GM10248 (cell line): ENCODE measurements at places on chromosomes 16 and 17.

GRCh38 chr16:50440991-50441390 lies 72.2 kb upstream of the BRD7 start:
- no peak for DNase-seq

- DNase-seq: no peak
Observed at GRCh38 chr17:75637143-75637538, 3.9 kb downstream of the SMIM5 start.

DNA sequence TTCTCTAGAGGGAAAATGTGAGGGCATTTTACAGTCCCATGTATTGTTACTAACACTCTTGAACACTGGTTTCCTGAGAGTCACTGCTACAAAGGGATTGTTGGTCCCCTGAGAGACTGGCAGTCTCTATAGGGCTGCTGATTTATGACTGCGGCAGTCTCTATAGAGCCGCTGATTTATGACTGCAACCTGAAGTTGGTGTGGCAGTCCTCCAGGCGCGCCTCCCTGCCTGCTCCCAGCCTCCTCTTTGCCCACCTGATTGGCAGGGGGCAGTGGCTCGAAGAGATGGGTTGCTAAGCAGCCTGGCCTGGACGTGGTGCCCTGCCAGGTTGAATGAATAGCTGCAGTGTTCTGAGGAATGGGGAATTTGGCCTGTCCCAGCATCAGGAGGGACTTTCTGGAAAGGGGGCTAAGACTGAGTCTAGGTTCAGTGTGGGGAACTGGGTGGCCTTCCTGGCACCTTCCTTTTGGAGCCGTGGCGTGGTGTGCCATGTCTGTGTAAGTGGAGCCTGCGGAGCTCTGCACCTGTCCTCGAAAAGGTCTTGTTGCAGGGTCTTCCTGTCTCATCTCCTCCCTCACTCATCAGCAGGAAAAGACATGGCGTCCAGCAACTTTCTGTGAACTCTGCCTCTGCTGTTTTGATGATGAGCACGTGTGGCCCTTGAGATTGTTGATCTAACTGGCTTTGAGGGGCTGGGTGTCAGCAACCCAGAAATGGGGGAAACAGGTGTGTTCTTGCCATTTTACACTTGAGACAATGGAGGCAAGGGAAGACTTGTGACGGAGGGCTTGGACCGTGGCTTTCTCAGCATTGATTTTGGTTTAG lies 24.9 kb downstream of the SAP30BP start:
- no peak for DNase-seq

DNA sequence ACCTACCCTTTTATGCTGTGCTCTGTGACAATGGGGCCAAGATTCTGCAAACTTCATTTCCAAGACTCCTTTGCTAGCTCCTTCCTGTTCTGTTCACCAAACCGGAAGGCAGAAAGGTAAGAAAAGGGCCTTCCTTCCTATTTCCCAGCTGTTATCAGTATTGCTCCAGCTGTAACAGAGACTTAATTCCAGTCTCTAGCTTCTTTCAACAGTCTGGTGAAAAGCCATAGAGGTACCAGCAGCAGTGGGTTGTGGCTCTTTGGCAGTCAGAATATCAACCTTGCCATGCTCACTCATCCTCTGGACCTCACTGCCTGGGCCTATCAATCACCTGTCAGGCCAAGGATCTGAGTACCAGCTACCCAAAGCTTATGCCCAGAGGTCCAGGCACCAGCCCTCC lies 89.4 kb upstream of the C17orf78 start:
- no peak for DNase-seq

GRCh38 chr16:87233928-87234327 lies 83.3 kb downstream of the C16orf95 start:
- DNase-seq: no peak

DNA sequence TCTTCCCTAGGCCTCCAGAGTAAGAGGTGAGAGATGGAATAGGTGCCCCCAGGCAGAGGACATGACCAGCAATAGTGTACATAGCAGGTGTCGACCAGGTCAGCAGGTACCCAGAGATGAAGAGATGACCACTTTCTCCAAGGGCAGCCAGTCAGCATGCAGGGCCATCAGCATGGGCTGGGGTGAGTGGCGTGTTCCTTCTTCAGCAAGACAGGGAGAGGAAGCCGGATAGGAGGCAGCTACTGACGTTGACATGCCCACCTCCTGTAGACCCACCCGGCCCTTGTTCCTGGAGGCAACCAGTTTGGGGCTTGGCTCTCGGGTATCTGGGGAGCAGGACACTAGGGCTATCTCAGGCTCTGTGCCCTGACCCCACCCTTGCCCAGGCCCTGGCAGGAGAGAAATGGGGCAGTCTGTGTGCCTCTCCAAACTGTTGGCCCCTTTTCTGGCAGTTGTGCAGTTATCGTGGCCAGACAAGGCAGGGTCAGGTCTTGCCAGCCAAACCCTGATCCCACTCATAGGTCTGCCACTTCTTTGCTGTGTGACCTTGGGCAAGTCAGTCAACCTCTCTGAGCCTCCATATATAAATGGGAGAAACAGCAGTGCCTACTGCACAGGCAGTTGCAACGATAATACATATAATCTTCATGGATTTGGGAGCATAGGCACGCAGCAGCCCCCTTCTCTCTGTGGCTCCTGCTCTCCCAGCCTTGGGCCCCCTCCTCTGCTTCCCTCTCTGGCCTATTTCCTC lies 1.4 kb upstream of the NDRG4 start:
- no peak for DNase-seq

GRCh38 chr17:59812139-59812538 lies 80.6 kb downstream of the TUBD1 start:
- DNase-seq: peak; percentile 32

- DNase-seq: no peak
Observed at GRCh38 chr16:52033992-52034391, 513.0 kb downstream of the TOX3 start.

DNA sequence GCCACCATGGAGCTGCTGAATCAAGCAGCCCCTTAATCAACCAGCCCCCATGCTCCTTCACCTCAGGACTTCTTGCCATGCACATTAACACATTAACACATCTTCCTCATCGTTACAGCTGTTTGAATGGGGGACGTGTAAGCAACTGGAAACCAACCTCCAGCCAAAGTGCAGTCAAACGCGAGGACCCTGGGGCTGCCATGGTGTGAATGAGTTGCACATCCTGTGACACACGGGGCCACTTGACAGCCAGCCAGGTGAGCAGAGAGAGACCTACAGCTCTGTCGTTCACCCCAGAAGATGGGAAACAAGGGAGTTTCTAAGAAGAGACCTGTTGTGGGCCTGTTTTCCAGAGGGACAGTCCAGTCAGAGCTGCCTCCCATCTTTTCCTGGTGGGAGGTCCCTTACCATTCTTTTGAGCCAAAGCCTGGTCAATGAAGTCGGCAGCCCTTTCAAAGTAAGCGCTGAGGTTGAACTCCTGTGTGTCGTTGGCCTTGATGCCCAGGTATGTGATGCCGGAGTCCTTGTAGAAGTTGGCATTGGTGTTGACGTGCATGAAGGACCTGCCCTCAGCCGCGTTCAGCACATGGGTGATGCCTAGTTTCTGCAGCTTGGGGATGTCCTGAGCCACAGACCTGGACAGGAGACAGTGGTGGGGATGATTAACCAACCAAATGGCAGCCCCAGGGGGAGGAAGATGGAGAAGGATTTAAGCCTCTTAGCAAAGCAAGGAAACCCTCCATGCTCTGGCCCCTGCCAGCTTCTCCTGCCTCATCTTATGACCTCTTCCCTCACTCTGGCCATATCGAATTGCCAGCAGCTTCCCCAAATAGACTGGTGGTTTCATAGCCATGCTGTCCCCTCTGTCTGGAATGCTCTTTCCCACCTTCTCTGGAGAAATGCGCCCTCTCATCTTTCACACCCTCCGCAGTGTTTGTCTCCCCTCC lies 4.2 kb downstream of the DUSP3 start:
- DNase-seq: no peak

- DNase-seq: peak; percentile 90
Observed at GRCh38 chr17:57130708-57131461, 45.8 kb downstream of the AKAP1 start.

DNA sequence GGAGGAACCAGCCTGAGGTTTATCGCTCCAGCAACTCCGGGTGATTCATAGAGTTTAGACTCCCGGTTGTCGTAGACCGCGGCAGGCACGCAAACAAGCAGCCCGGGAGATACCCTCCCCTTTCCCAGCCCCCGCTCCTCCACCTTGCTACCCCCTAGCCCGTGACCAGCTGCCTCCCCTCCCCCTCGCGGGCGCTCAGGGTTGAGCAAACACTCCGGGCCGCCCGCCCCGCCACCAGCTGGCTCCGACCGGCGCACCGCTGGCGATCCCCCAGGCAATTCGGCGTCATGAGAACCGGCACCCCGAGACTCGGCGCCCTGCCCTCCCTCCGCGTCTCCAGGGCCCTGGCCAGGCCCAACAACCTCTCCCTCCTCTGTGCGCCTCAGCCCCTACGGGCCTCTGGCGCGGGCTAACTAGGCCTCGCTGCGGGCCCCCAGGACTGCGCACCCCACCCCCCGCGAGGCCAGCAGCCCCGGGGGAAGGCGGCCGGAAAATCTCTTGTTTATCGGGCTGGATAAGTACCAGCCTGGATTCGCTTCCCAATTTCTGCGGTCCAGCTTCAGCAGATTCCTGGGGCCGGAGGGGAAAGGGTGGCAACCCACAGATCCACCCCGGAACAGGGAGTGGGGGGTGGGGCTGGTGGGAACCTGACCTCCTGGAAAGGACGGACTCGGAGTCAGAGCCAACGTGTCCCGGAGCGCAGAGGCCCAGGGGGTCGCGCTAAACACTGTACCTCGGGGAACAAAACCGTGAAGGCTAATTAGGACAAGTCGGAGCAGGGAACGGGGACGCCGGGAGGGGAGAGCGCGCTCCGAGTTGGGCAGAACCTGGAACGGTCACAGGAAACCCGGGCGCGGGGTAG lies 951 bp upstream of the GPRC5C start:
- peak; percentile 71 for DNase-seq

GRCh38 chr16:14140923-14141322 lies 69.8 kb downstream of the MRTFB start:
- DNase-seq: no peak

GRCh38 chr17:35740997-35741931 lies 9.8 kb downstream of the RASL10B start:
- no peak for DNase-seq

GRCh38 chr17:58096892-58097291 lies 13.7 kb downstream of the DYNLL2 start:
- DNase-seq: no peak

- DNase-seq: no peak
Observed at GRCh38 chr17:42833767-42834422, 698 bp downstream of the PSME3 start.

DNA sequence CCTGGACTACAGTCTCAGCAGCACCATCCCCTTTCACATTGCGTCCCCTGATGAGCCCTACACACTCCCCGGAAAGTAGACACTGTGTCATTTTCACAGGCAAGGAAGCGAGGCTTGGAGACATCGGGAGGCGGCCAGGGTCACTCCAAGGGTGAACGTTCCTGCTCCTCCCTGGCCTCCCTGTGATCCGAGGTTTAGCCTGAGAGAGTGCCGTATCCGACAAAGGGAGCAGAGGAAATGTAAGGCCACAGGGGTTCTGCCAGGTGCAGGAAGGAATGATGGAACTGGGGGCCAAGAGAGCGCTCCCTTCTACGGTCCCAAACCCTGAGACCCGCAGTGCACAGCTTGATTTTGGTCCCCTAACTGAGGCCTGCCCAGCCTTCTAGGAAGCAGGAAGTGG lies 8.0 kb upstream of the PIK3R6 start:
- DNase-seq: no peak

DNA sequence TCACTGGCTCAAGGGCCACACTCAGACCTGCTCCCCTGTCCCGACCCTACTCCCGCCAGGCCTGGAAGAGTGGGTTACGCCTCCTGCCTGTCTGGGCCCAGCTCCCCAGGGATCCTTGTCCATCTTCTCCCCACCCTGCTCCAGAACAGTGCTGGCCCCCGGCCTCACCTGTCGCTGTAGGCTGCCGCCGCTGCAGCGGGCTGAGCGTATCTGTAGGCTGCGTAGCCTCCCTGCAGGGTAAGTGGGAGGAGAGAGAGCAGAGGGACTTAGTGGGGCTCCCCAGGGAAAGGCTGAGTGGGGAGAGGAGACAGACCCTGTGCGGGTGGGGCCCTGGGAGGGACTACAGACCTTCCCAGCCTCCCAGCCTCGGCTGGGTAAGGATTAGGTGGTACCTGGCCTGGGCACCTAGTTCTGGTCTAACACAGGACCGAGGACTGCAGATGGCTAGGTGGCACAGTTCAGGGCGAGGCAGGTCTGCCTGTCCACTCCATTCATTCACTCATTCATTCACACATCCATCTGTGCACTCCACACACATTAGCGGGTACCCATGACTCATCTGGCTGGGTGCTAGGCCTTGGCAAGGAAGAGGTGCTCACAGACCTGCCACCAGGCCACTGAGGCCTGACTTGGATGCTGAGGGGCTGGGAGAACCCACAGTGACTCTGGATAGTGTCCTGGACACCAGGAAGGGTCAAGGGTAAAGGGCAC lies 20.9 kb downstream of the ENGASE start:
- DNase-seq: no peak

DNA sequence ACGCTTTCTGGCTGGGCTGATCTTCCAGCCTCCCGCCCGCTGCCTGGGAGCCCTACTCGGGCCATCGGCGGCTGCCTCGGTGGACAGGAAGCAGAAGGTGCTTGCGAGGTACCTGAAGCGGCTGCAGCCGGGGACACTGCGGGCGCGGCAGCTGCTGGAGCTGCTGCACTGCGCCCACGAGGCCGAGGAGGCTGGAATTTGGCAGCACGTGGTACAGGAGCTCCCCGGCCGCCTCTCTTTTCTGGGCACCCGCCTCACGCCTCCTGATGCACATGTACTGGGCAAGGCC lies 30.7 kb downstream of the CIITA start:
- DNase-seq: no peak

DNA sequence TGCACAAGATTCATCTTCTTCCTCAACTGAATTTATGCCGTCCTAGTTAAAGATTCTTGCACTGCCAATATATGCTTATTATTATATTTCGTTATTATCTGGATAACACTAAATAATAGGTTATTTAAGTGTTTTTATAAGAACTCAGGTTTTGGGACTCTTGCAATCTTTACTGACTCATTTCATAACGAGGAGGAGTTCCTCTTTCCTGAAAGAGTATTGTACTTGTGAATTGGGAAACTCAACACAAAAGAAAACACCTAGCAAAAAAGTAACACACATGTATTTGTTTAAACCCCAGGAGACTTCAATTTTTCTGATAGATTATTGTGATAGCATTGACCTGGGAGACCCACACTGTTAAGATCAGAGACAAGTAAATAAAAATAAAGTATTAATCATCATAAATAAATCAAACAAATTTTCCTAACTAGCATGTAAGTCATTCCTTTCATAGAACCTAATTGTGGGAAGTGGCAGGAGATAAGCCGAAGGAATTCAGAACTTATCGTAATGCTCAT lies 505.8 kb downstream of the KCNJ2 start:
- no peak for DNase-seq

GRCh38 chr17:42796066-42796758 lies 2.3 kb downstream of the COA3 start:
- no peak for DNase-seq
